ENCODE measurements at places on chromosomes 2 and 18.
A peak's percentile ranks its signal among the peaks of the same experiment; 100 is the strongest.

GRCh38 chr2:228103379-228103778 lies 78.1 kb downstream of the SPHKAP start:
- no peak for DNase-seq

DNA sequence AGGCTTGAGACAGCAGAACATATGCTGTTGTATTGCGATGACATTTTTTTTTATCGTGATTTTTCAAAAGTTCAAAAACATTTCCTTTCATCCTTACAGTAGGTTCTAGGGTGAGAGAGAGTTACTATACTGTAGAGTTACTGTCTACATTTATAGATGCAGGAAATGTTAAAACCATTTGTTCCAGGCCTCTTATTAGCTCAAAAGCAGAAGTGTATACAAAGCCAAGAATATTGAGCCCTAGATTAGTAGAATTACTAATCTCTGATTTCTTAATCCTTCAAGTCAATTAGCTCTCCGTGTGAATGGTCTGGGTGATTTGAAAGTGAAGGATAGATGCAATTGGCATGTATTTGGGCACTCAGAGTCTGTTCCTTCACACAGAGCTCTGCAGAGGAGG lies 73.1 kb downstream of the MAPRE2 start:
- no peak for DNase-seq

DNA sequence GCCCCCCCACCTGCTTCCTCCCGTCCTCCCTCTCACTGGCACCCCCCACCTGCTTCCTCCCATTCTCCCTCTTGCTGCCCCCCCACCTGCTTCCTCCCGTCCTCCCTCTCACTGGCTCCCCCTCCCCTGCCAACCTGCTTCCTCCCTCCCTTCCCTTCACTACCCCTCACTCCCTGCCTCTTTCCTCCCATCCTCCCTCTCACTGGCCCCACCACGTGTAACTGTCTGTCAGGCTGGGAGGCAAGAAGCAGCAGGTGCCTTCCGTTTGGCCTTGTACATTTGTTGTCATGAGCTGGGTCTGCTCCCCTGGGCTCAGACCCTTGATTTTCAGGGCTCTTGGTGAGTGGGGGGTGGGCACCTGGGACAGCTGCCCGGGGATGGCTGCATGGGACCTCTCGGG lies 19.1 kb downstream of the RTP5 start:
- no peak for DNase-seq

- no peak for DNase-seq
Measured at GRCh38 chr2:15605721-15606120, 14.1 kb downstream of the DDX1 start.

DNA sequence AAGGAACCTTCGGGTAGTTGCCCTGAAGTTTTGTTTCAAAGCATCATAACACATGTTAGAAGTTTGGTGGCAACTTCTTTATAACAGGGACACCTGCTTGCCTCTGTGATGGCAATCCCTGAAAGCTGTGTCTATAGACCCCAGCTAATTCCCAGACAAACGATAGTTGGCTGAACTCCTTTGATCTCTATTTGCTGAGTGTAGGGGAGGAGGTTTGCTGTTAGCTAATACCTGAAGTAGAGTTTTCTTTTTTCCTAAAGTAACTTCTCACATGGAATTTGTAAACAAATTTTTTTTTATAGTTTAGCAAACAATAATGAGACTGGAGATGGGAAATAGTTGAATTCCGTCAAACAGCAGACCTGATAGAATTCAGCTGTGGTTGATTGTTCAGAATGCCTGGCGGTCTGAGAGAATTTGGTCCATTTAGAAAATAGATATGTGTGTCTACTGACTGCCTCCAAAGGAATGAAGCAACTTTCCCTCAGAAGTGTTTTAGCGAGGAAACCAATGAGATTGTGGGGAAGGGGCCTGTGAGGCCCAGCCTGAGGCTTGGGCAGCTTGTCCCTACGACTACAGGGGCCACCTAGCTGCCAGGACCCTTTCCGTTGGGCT lies 123.5 kb upstream of the EPAS1 start:
- no peak for DNase-seq

- DNase-seq: no peak
Measured at GRCh38 chr18:37456873-37457272, 108.7 kb downstream of the CELF4 start.

DNA sequence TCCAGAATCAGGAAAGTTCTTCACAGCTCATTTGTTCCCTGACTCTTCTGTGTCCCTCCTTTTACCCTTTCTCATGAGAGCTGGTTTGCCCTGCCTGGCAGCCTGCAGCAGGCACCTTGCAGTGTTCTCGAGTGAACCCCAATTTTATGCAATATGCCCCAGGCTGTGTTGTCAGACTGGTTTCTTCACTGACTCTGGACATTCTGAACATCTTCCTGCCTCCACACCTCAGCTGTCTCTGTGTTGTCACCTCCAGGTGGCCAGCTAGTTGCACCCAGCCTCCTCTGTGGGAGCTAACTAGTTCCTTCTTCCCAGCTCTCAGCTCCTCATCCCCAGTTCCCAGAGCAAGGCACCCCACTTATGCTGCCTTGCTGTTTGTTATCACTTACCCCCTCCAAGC lies 5.5 kb downstream of the SETBP1 start:
- no peak for DNase-seq

- no peak for DNase-seq
Measured at GRCh38 chr2:176612736-176613135, 343.5 kb downstream of the MTX2 start.

- DNase-seq: peak; percentile 54
Measured at GRCh38 chr2:218284106-218284811, 8.0 kb downstream of the TMBIM1 start.

DNA sequence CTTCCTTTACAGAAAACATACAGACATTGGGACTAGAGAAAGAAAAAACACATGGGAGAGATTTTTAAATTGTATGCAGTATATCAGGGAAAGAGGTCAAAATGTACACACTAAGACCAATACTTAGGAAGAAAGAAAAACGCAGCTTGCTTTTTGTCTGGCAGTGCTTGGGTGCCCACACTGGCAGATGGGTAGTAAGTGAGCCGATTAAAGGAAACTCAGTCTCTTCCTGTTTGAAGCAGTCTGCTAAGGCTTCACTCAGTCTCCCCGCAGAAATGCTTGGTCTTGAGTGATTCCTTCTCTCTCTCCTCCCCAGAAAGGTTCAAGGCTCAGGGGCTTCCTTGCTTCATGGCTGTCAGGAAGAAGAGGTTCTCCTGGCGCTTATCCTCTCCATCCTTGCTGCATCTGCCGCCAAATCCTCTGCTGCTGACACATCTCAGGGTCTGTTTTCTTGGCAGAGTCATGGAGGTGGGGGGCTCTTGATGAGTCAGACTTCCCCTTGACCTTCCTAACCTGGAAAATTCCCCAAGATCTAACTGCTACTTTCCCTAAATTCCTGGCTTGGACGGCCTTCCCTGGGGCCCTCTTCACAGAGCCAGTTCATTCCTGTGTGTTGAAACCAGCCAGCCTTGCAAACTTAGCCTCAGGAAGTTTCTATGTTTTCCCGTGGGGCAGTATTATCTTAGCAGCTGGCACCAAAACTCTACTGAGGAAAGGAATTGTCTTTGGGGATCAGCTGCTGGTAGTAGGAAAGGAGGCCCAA lies 10.5 kb upstream of the TMSB10 start:
- DNase-seq: no peak

- DNase-seq: no peak
Measured at GRCh38 chr2:65532937-65533336, 100.5 kb upstream of the SPRED2 start.

- no peak for DNase-seq
Measured at GRCh38 chr2:229543176-229543873, 171.0 kb downstream of the DNER start.

DNA sequence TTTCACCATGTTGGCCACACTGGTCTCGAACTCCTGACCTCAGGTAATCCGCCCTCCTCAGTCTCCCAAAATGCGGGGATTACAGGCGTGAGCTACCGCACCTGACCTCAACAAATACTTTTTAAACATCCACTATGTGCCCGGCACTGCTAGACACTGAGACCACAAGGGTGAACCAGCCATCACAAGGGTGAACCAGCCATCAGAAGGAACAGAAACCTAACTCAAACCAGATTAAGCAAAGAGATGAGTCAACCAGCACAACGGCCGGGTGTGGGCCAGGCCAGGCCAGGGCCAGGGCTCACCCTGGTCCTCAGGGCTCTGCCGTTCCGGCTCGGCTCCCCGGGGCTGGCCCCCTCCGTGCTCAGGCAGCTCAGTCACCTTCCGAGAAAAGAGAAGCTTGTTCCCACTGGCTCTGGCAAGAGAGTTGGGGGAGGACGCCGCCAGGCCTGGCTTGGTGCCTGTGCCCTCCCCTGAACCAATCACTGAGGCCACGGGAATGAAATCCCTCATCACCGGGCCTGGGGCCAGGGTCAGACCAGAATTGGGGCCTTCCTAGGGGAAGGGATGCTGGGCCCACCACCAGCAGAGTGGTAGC lies 4.4 kb downstream of the TEX44 start:
- no peak for DNase-seq

Data from stimulated activated CD8-positive, alpha-beta memory T cell treated with anti-CD3 and anti-CD28 coated beads, Interleukin-2, amount 100 ng/mL, for 48 hours (primary cell).